ENCODE measurements at places on chromosomes 13 and 19. TPM values are rescaled to one million over a fixed set of nuclear protein-coding genes. Genes with fewer than 3 reads are reported as not detected.

Gene ZNF823
- 6.4 TPM for total RNA-seq

Gene CGB3
- not detected for total RNA-seq

Gene LIG1
- 46.5 TPM for total RNA-seq

Gene SIGLECL1
- not detected for total RNA-seq

Gene DBP
- total RNA-seq = 1.3 TPM

Gene GSX1
- not detected for total RNA-seq

Gene TEX101
- not detected for total RNA-seq

Gene TDRD12
- total RNA-seq = 0.36 TPM

Gene MCEMP1
- total RNA-seq = not detected

Gene C19orf38
- not detected for total RNA-seq

Gene RNASEH2A
- 31.0 TPM for total RNA-seq

Gene TEX26
- not detected for total RNA-seq

Gene ZNF865
- 1.6 TPM for total RNA-seq

Gene PNMA8A
- 7.3 TPM for total RNA-seq

Gene ZNF480
- 11.1 TPM for total RNA-seq

Gene NRTN
- not detected for total RNA-seq

Gene MAMSTR
- 0.43 TPM for total RNA-seq

Gene PSG1
- total RNA-seq = not detected

Gene RFX1
- total RNA-seq = 3.2 TPM

Gene POU2F2
- 0.40 TPM for total RNA-seq

Gene RFPL4AL1
- total RNA-seq = 0.13 TPM
